ENCODE measurements at places on chromosomes 16 and 17.

DNA sequence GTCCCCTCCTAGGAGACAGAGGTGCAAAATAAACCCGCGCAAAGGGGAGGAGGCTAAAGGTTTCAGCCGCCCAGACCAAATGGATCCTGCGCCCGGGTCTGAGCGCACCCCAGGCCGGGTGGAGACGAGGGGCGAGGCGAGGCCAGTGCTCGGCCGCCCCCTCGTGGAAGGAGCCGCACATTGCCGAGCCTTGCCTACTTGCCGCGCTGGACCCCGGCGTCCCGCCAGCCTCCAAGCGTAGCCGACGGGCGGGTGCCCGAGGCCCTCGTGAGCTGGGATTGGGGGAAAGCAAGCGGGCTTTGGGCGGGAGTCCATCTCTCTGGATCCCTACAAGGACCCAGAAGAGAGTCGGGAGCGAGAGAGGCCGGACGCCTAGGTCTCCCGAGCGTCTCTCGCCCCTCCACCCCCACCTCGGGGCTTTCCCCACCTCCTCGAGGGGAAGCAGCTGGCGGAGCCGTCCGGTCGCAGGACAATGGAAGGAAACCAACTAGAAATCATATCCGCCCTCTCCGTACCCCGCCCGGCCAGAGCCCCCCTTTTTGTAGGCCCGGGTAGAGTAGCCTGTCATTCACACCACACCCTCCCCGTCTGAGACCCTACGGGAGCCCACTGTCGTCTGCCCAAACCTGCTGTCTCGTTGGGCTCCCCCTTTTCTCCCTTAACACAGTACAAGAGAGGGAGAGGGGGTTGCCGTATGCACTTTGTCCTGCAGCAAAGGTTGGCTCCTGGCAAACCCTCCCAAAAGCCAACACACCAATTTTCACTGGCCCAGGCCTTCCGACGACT, 664 bp upstream of the BCL6B start:
- DNase-seq: no peak

DNA sequence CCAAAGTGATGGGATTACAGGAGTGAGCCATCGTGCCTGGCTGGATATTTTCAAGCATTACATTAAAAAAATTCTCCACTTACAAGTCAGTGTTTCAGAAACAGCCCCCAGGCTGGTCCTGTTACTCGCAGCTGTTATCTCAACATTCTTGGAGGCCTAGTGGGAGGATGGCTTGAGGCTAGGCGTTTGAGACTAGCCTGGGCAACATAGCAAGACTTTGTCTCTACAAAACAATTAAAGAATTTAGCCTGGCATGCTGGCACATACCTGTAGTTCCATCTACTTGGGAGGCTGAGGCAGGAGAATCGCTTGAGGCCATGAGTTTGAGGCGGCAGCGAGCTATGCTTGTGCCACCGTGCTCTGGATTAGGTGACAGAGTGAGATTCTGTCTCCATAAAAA, 26.5 kb upstream of the SPNS3 start:
- DNase-seq: no peak

- DNase-seq: no peak
Observed at GRCh38 chr17:49132699-49133364, at the start of gene B4GALNT2. B4GALNT2 (plus strand) TSS chr17:49132769; CDS start chr17:49132793, 24 bp downstream.

DNA sequence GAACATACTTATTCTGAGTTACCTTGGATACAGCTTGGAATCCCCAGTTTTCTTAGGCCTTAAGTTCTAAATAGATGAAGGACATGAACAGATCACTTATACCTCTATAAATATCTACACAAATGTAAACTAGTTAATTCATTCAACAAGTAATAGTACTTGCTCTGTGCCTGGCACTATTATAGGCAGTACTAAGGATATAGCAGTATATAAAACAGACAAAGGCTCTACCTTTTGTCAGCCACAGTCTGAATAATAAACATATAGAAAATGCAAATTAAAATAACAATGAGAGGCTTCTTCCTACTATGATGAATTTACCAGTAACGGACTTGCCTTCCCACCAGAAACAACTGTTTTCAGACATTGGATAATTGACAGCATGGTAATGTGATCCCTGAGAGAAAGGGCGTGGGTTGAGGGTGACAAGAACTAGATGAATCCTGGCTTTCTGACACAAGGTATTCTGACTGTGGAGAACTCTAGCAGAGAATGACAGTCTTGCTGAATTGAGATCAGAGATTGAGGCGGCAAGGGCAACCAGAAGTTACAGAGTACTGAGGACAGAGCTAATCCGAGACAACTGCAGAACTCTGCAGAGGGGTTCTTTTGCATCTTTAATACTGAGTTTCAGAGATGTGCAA, 170.5 kb downstream of the TANC2 start:
- DNase-seq: no peak

All from SW 1271 (cell line).